CD4-positive, CD25-positive, alpha-beta regulatory T cell (primary cell): ENCODE measurements at places on chromosomes 12 and 14.
A peak's percentile ranks its signal among the peaks of the same experiment; 100 is the strongest.

DNA sequence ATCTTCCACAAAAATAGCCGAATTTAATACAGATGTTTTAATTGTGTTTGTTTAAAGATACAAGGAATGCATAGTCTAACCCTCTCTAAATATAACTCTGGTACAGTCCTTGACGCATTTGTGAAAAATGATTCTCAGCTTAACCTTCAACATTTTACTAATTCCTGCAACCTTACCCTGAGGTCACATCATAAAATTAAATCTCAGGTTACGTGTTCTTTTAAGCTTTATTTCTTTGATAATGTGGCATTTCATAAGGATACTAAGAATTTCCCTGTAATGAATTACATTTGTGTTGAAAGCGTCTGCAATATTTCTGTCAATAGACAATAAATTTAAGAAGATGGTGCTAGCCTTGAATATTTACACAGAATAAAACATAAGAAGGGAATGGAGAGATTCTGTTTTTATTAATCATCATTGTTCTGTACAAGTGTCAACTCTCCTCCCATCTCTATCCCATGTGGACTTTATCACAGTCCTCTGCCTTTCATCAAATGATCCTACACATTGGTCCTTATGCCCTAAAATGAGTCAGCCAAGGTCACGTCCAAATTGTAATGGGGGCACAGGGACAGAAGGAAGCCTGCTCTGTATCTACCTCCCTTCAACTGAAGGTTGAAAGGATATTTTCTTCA lies 769.3 kb upstream of the FLRT2 start:
- no peak for DNase-seq

- no peak for DNase-seq
These were observed 23.0 kb downstream of the MMAB start for GRCh38 chr12:109550281-109550680.

DNA sequence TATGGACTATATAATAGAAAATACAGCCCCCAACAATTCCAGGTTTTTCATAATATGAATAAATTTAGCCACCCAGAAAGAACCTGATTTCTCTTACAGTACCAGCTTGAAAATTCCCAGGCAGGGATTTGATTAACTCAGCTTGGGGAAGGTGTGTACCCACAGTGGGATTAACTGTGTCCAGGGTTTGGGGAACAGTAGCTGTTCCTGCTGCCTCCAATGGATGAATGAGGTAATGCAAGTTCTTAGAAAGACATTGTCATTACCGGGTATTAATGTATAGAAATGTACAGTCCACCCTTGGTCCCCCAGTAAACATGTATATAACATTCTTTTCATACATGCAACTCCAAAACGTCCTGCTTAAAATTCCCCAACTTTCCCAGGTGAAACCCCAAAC lies 115.6 kb downstream of the LRIG3 start:
- no peak for DNase-seq

DNA sequence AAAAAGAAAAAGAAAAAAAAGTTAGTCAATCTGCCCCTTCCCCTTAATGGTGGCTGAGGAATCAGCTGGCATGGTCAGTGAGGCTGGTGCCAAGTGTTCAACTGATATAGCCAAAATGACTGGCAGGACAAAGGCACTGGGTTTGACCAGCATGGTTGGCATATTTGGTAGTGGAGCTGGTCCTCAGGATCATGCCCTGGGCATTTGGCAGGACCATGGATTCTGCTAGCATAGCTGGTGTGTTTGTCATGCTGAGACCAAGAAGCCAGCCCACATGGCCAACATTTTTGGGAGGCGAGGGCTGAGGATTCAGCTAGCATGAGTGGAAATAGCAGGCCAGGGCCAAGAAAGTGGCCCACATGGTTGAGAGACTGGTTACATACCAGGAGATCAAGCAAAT lies 136.5 kb downstream of the FBXL14 start:
- DNase-seq: no peak

DNA sequence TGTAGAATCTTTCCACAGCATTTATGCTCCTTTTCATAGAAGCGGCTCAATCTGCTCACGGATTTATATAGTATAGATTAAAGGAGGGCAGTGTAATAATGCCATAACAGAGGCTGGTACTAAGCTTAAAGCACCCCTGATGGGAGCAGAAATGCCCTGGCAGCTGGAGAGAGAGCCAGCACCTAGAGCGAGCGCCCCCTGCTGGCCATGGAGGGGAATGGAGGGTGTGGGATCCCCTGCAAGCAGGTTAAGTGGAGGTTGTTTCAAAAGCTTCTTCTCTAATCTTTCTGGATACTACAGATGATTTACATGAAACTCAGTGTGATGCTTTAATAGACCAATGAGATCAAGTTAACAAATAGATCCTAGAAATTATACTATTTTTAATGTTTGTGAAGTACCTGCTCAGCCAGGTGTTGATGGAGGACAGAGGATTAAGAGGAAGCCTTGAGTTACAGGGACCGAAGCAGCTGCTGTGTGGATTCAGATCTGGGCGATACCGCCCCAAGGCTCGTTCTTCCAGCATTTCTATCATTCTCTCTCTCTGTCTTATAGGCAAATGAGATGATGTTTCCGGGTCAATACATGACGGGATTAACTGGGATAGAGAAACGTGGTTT lies 1519.3 kb upstream of the TMEM132C start:
- DNase-seq: peak; percentile 26

DNA sequence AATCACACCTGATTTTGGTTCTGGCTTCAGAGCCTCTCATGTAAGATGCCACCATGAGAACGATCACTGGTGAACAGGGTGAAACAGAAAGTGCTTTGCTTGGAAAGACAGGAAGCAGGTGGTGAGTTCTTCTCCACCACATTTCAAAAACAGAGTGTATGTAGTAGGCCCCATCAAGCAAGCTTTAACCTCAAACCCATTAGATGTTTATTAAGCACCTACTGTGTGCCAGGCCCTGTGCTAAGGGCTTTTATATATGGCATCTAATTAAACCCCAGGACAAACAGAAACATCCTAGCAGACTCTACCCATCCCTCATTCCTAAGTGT lies 47.8 kb upstream of the MED13L start:
- no peak for DNase-seq

GRCh38 chr14:30354439-30354838 lies 204.5 kb upstream of the G2E3 start:
- DNase-seq: no peak

GRCh38 chr12:8699714-8700113 lies 1.9 kb downstream of the RIMKLB start:
- DNase-seq: no peak

GRCh38 chr12:100329800-100330199 lies 27.1 kb upstream of the SLC17A8 start:
- no peak for DNase-seq

DNA sequence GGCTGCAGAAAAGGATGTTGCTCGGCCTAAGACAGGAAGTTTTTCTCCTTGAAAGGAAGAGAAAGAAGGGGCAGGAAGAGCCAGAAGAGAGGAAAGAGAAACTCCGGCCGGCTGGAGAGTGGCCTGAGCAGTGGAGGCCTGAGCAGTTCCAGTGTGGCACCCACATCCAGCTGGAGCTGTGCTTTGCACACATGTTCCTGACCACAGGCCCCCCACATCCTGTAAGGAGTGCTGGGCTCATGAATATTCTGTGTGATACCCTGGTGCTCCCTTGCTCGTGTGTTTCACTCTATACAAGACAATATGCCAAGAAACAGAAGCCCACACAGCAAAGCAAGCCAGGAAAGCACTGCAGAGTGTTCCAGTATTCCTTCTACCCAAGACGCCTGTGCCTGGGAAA lies 27.1 kb downstream of the POLE start:
- DNase-seq: peak; percentile 34

DNA sequence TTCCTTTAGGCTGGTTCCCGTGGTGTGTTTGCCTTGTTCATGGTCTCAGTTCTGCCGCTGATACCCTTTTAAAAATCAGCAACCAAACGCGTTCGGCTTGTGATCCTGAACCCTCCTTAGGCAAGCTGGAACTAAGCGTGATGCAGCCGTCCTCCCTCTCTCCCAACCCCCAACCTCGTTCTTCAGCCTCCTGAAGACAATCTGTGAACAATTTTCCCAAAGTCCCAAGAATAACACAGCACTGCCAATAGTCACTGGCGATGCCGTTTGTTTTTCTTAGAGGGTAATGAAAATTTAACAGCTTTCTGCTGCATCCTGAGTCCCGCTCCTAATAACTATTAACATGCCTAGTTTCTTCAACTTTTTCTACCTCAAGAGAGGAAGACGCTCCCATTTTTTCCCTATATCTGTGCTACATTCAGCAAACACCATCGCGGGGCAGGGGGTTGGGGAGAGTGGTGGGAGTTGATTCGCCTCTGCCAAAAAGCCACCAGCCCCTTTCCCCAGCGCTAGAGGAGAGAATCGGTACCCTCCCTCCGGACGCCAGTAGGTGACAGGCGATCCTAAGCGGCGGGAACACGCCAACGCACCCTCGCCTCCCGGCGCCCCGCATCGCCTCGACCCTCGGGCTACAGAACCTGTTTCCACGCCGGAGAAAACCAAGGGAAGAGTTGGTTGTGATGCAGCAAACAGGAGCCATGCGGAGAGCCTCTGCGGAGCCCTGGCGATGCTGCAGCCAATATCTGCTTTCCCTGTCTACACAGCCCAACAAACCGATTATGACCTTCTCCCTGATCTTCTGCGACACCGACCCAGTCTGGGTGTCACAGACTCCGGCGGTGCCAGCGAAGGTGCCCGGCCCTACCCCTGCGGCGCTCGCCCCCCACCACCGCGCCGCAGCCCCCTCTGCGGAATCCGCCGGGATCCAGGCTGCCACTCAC lies 752 bp downstream of the PRICKLE1 start:
- DNase-seq: no peak

GRCh38 chr14:50260511-50260910 lies 29.1 kb upstream of the SOS2 start:
- no peak for DNase-seq

DNA sequence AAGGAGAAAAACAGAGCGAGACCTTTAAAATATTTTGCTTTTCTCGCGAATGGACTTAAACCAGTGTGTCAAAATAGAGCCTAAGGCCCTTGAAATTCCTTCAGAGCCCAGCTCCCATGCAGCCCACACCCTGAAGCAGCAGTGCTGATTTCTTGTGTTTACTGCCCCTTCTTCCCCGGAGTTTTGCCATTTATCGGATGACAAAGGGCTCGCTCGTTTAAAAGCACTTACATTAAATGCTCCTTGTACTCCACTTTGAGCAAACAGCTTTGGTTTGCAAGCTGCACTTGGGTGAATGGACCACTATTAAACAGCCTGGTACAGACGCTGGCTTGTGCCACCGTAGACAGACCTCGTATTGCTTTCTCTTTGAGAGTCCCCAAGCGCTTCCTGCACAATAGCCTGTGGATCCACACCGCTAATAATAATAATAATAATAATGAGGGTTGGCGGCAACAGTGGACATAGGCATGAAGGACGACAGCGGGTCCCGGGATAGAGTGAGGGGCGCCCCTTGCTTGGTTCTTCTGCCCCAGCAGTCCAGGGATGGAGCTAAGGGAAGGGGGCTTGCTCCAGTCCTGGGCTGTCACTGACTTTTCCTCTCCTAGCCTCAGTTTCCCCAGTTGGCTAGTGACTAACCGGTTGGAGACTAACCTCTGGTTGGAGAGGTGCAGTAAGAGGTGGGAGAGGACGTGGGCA lies 6.6 kb downstream of the DLK1 start:
- DNase-seq: no peak

DNA sequence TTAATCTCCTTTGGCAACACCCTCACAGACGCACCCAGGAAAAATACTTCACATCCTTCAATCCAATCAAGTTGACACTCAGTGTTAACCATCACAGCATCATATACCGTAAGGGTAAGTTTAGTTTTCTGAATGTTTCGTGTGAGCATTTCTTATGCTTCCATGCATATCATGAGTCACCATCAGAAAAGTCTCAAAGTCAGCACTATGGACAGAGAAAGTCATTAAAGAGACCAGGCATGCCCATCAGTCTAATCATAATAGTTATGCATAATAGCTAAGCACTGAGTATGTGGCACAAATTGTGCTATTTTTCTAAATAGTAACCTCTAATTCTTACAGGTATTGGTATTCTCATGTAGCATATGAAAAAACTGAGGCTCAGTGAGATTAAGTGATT lies 158.8 kb upstream of the PRMT8 start:
- DNase-seq: no peak
